ENCODE measurements at places on chromosomes 13 and 19. TPM values are rescaled to one million over a fixed set of nuclear protein-coding genes. Genes with fewer than 3 reads are reported as not detected.

TUBB4A gene
- total RNA-seq = 9.4 TPM

FCER2 gene
- 0.56 TPM for total RNA-seq

PEG3 gene
- not detected for total RNA-seq

ZNF442 gene
- total RNA-seq = 0.47 TPM

DNA sequence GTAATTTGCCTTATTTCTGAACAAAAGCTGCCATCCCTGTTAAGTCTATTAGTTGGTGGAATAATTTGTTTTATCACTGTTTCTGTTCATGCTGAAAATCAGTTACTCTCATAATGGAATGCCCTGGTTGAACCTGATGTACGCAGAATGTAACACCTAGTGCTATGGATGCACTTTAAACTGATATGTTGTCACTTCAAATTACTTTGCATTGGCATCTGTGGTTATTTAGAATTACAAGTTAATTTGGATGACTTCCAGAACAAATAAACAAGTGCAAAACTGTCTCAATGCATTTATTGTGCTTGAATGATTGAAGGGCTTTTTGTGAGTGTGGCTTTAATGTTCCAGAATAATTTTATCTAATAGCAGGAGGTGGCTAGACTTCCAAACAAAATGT lies 368.2 kb upstream of the SLITRK5 start:
- DNase-seq = no peak

Data from activated naive CD4-positive, alpha-beta T cell treated with anti-CD3 and anti-CD28 coated beads, Interleukin-2, amount 50 U/mL, for 72 hours (primary cell).